Hindlimb muscle (tissue), 1 donor: ENCODE measurements at places on chromosomes 6 and 20. TPM values are rescaled to one million over a fixed set of nuclear protein-coding genes. Genes with fewer than 3 reads are reported as not detected.
A peak's percentile ranks its signal among the peaks of the same experiment; 100 is the strongest.

GRCh38 chr6:154590756-154591155 is 80.3 kb upstream of the CNKSR3 start:
- no peak for DNase-seq

DNA sequence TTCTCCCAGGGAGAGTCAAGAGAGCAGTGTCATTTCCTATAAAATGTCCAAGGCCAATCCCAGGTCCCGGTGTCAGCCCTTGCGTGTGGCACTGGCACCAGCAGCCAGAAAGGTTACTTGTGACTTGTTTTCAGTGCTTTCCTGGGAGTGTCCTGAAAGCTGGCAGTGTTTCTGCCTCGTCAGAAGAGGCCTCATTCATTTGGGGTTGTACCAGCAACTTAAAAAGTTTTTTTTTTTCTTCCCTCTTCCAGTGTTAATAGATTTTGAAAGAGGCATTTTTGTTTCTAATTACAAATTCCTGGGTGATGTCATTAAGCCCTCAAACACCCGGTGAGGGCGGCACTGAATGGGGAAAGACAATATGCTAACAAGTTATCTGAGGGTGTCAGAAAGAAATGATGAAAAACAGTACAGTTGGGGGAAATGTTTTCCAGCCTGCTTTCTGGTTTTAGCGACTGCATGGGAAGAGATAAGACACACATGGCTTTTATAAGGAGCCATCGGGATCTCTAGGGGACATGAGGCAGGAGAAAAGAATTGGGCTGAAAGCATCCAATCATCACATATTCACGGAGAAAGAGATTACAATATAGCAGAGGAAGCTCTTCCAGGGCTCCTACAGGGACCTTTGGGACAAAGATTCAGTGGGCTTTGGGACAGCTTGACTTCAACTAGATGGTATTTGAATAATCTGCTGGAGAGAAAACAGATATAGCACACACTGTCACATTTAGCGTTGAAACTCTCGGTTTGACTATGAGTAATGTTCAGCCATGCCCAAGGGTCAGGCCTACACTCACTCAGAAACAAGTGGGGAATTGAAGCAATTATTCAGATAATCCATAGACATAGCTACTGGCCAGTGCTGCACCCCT is 153.0 kb downstream of the BCAS1 start:
- no peak for DNase-seq

Gene SNPH
- polyA plus RNA-seq: 9.3 TPM

DNA sequence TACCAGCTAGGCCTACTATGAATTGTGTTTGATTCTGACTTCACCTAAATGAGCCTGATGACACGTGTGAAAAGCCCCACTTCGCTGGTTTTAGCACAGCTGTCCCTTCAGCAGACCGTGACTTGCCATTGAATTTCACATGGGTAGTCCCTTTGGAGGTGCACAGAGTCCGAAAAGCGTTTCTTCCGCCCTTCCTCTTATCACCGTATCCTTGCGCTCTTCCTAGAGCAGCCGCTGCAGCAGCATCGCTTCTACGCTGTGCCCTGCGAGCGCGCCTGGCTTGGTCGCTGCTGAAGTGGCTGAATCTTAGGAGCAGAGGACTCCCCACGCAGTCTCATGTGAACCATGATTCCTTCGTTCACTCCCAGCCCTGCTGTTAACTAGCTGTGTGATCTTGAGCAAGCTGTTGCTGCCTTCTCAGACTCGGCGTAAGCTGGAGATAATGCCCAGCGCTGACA is 127.0 kb downstream of the PACRG start:
- DNase-seq: no peak

GRCh38 chr6:41780551-41781365 is at the start of gene PRICKLE4:
TSS of gene PRICKLE4 (plus strand) at chr6:41780782. CDS start at chr6:41783474, 2,692 bp downstream.
- peak; percentile 29 for DNase-seq

Gene CBLN4
- polyA plus RNA-seq: 0.10 TPM
